Activated CD8-positive, alpha-beta memory T cell treated with anti-CD3 and anti-CD28 coated beads, Interleukin-2, amount 50 U/mL, for 48 hours (primary cell): ENCODE measurements at places on chromosomes 11 and 22.

- DNase-seq = no peak
Measured at GRCh38 chr11:2374456-2375201, 2.5 kb upstream of the CD81 start.

DNA sequence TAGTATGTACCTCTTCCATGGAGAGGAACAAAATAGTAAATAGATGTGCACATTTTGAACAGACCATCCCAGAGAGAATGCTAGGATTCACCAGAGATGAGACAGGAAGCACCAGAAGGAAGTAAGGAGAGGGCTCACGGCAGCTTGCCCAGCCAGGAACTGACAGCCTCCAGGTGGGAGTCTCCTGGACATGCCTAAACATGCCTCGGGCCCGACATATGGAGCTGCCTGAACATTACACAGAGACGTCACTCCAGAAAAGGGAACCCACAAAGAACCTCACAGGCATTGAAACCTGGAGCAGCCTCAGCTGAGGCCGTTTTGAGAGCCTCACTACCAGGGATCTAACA lies 67.4 kb downstream of the BRD1 start:
- DNase-seq = peak; percentile 48

DNA sequence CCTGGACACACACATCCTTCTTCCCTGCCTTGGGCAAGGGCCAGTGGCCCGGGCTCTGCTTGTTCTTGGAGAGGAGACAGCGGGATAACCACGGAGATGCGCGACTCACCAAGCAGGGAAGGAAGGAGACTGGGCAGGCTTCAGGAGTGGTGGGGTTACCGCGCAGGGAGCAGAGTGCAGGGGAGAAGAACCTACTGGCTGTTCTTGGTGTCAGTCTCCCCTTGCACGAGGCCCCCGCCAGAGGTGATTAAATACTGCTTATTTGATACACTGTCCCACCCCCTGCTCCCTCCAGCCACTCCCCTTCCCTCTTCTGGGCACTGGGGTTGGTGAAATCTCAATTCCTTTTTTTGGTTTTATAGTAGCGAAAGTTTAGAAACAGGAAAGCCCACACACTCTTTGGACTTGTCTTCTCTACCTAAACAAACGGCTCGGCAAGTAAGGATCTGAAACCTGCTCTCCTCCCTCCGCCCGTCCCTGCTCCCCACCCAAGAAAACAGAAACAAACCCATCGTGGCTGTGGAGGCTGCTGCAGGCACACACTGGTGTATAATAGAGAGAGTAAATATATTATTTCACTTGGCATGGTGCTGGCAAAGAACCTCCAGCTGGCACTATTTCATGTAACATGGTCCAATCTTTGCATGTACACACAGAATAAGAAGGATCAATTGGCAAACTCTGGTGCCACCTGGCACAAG lies 10.8 kb downstream of the LARGE2 start:
- DNase-seq = no peak

DNA sequence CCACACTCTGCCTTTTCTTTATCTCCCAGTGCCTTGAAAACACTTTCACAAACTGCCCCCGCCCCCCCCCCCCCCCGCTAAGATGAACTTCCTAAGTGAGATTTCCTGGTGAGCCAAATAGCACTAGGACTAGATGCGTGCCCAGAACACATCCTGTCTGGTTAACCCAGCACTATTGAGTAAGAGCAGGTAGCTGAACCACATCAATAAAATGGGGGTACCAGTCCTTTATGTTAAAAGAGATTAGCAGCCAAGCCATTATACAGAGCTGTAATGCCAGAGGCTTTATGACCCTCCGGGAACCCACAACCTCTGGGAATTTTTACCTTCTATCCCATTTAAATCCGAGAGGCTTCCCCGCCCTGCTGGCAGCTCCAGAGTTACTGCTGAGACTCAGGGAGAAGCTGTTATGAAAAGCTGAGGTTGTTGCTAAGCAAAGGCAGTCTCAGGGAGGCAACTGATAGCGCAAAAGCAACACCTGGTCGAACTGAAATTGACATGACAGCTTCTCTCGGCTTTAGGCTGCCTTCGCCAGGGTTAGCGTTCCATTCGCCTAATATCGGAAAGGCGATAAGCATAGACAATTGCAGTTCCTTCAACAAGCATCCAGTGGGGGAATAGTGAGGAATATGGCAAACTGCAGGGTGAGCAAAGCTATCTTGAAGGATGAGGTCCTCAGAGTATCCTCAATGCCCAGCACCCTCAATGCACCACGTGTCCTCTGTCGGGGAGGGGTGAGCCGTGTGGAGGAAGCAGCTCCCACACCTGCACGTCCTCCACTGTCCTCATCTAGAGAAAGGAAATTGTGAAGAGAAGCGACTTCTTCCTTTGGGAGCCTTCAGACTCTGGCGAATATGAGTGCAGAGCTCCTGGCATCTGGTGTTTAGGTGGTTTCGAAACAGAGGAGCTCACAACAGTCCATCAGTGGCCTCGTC lies 977.0 kb downstream of the NTM start:
- no peak for DNase-seq

GRCh38 chr11:13114566-13115379 lies 105.7 kb downstream of the RASSF10 start:
- no peak for DNase-seq

DNA sequence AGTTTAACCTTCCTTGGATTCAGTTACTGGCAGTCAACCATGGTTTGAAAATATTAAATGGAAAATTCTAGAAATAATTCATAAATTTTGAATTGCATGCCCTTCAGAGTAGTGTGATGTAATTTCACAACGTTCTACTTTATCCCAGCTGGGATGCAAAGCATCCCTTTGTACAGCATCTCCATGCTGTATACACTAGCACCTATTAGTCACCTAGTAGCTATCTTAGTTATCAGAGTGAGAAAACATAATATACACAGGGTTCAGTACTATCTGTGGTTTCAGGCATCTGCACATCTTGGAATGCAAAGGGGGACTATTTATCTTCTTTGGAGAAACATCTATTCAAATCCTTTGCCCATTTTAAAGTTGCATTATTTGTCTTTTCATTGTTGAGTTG lies 30.8 kb downstream of the CBL start:
- DNase-seq = no peak

DNA sequence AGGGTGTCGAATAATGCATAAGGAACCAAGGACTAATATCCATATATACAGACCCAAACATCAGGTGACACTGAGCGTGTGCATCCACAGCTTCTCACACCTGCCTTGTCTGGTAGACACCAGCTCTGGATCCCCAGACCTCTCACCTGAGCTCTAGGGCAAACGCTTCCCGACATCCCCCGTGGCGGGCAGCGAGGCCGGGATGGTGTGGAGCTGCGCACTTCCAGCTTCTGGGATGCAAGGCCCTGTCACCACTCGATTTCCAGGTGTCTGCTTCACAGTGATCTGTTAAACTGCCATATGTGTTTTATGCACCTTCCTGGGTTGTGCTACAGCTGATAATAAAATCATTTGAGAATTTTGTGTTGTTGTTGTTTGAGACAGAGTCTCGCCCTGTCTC lies 15.3 kb upstream of the TREH start:
- DNase-seq = no peak

- no peak for DNase-seq
Measured at GRCh38 chr11:61903845-61904244, 12.5 kb upstream of the FADS3 start.

DNA sequence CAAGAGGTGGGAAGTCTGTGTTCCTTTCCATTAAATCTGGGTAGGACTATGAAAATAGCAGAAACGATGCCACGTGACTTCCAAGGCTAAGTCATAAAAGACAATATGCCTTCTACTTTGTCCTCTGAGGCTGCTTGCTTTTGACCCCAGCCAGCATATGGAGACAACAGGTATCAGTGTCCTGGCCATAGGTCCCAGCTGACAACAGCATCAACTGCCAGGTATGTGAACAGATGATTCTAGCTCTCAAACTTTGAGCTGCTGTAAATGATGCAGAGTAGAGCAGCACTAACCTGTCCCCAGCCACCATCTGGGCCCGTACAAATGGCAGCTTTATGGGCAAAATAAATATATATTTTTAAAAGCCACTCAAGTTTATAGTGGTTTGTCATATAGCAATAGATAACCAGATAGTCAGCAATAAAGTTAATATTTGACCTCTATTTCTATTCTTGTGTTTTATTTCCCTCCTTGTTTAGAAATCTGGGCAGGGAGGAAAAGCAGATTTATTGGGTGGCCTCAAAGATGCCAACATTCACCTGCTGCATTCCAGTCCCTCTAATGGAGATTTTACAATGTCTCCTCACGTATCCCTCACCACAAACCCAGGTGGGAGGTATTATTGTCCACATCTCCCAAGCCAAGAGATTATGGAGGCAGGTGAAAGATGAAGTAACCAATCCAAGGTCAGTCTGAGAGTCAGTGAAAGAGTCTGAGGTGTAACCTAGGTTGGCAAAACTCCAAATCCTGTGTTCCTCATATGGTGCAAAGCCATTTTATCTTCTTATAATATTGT lies 209.6 kb upstream of the LARGE1 start:
- no peak for DNase-seq

DNA sequence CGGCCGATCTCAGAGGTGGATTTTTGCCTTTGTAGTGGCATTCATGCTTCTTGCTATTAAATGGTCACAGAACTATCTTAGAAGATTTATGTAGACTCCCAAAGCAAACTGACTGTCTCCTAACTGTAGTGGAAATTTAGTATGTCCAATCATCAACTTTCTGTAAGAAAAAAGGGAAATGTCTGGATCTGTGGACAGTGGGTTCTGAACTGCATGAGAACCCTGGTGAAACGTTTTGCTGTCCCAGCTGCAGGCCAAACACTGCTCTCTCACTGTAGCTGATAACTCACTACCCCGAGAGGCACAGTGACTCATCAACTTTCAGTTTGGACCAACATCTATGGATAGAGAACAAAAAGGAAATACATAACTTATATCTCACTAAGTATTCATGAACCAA lies 387.1 kb downstream of the SOX6 start:
- DNase-seq = no peak

DNA sequence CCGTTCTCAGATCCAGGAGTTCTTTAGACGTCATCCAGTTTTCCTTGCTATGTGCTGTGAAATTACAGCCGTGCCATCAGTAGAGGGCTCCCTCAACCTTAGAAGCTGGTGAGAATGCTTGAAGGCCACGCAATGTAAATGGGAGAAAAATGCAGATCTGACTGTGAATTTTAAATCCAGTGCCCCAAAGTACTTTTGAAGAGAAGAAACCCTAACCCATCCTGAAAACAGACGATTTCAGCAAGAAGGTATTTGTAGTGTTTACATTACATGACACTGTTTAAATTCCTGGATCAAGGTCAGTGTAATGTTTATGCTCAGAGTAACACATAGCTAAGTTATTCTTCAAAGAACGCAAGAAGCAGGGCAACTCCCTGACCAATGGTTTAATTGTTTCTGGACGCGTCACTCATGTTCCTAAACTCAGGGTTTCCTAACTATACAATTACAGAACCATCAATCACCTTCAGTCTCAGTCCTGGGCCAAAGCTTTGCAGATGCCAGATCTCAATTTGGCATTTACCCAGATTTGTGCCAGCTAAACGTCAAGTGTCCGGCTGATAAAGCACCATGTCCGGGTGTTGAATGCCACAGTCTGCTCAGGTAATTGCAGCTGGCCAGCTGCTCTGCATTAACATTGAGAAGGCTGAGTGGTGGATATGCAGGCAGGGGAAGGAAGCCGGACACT lies 38.2 kb downstream of the ADAMTS8 start:
- DNase-seq = no peak

DNA sequence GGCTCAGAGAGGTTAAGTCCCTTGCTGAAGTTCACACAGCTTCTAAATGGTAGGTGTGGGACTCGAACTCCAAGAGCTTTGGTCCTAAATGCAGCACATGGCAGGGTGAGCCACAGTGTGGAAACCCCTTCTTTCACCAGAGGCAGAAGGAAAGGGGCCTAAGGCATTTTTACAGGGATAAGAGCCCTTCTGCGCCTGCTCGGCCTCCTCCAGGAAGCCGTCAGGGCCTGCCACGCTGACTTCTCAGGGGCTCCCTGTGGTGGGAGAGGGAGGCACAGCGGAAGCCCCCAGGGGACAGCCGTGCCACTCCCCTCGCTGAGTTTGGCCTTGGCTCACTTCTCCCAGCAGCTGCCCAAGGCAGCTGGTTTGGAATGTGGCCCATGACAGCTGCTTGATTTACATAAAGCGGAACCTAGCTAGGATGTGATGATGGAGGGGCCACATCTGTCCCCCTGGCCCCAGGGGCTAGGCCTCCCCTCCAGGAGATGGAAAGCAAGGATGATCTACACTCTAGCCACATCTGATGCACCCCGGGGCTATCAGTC lies 35.4 kb downstream of the CD82 start:
- DNase-seq = no peak

DNA sequence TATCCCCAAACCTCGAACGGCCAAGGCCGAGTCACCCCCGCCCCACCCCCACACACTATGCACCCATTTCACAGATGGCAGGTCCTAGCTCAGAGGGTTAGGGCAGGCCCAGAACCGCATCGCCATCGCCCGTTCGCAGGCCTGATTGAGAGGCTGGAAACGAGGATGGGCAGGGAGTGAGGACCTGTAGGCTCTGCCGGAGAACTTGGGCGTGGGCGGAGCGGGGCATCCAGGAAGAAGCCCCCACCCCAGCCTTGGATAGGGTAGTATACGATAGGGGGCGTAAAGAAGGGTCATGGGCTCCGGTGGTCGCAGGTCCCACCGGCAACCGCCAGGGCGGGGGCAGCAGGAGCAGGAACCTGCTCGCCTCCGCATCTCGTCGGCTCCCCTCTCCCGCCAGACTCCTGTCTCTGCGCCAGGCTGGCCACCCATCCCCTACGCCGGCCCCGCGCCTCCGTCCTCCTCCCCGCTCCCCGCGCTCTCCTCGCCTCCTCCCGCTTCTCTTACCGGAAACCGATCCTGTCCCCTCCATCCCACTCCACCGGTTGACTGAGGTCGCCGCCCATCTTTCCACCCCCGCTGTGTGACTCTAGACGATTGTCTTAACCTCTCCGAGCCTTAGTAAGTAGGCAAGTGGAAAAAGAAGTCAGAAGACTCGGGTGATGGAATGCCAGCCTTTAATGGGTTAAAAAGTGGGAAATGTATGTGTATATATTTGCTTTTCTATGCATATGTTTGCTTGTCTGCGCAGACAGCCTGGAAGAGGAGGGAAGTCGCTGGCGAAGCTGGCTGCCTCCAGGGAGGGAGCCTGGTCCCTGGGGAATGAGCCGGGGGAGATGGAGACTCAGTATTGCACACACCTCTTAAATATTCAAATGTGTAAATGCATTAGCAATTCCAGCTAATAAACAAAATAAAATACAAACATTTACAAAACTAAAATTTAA lies 52.8 kb downstream of the CYTH4 start:
- DNase-seq = no peak

DNA sequence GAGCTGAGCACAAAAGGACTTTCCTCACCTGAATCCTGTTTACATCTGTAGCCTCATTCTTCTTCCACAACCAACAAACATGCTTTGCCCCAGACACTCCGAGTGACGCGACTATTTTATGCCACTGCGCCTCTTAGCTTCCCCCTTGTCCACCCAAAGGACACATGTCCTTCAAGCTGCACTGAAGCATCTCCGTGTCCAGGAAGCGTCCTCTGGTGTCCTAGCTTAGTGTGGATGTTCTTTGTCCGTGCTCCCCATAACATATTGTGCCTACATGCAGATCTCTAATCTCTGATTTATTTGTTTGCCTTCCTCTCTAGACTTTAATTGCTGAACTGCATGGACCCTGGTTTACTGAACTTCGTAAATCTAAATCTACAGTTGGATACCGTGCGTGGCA lies 20.1 kb upstream of the CECR2 start:
- no peak for DNase-seq

GRCh38 chr11:100229086-100229485 lies 458.0 kb upstream of the ARHGAP42 start:
- DNase-seq = no peak
